ENCODE measurements at places on chromosomes 2 and 18.

GRCh38 chr2:19851116-19851695, 50.6 kb downstream of the TTC32 start:
- no peak for DNase-seq

DNA sequence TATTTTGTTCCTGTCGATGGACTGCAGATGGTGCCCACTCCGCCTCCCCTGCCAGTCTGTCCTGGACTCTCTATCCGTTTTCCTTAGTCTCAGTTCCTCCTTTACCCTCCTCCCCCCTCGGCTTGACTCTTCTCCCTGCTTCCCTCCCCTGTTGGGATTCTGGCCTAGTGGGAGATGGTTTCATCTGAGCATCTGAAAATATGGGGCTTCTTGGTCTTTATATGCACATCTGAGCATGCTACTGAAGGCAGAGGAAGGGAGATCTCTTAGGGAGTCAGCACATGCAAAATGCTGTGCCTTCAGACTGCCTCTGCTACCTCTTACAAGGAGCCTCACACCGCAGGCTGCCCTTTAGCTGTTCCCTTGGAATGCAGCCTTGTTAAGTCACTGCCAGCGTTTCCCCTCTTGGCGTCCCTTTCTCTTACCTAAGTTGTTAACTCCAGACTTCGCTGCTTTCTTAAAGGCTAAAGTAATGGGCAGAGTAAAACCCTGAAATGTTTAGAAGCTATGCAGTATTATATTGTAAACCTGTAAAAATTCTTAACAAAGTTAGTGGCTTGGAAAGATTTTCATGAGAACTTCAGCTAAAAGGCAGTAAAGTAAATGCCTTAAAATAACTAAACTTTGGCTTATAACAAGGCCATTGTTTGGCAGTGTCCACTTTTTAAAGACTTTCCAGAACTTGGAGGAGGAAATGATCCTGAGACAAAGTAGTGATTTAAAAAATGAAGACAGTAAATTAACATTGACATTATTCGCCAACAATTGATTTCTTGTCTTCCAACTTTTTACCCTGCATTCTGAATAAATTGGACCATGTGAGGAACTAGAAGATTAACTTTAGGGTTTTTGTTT, 49.8 kb downstream of the LDLRAD4 start:
- DNase-seq, result no peak

GRCh38 chr2:112600634-112601033, 16.2 kb downstream of the CHCHD5 start:
- DNase-seq, result no peak

DNA sequence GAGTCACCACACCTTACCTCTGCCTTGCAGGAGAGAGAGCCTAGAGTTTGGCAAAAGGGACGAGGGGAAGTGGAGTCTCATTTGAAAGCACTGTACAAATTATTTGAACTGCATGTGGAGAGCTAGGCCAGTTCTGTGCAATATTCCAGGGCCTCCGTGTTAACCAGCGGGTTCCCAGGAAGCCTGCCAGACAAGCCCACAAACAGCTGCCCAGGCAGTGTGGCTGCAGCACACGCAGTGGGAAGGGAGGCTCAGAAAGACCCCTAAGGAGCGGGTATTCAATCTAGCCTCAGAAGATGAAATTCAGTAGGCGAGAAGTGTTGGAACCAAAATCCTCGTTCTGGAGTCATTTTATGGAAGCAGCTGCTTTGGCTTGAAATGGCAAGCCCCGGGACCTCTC, 30.7 kb downstream of the CNGA3 start:
- DNase-seq, result no peak

GRCh38 chr2:5315512-5315911, 376.7 kb upstream of the SOX11 start:
- no peak for DNase-seq

- DNase-seq, result no peak
Observed at GRCh38 chr2:81290846-81291245, 986.3 kb upstream of the LRRTM1 start.

GRCh38 chr2:105239924-105240323, 1.6 kb upstream of the GPR45 start:
- DNase-seq, result no peak

GRCh38 chr2:139924070-139924469, 1143.9 kb upstream of the NXPH2 start:
- DNase-seq, result no peak

GRCh38 chr18:63422864-63423304, 608 bp upstream of the VPS4B start:
- no peak for DNase-seq

GRCh38 chr18:37299471-37300304, 265.9 kb downstream of the CELF4 start:
- peak; percentile 83 for DNase-seq

GRCh38 chr2:165876712-165877111, 76.9 kb downstream of the TTC21B start:
- no peak for DNase-seq

- peak; percentile 63 for DNase-seq
Observed at GRCh38 chr18:36572135-36572856, 256.5 kb downstream of the TPGS2 start.

GRCh38 chr2:226611196-226611943, 188.2 kb downstream of the IRS1 start:
- no peak for DNase-seq

DNA sequence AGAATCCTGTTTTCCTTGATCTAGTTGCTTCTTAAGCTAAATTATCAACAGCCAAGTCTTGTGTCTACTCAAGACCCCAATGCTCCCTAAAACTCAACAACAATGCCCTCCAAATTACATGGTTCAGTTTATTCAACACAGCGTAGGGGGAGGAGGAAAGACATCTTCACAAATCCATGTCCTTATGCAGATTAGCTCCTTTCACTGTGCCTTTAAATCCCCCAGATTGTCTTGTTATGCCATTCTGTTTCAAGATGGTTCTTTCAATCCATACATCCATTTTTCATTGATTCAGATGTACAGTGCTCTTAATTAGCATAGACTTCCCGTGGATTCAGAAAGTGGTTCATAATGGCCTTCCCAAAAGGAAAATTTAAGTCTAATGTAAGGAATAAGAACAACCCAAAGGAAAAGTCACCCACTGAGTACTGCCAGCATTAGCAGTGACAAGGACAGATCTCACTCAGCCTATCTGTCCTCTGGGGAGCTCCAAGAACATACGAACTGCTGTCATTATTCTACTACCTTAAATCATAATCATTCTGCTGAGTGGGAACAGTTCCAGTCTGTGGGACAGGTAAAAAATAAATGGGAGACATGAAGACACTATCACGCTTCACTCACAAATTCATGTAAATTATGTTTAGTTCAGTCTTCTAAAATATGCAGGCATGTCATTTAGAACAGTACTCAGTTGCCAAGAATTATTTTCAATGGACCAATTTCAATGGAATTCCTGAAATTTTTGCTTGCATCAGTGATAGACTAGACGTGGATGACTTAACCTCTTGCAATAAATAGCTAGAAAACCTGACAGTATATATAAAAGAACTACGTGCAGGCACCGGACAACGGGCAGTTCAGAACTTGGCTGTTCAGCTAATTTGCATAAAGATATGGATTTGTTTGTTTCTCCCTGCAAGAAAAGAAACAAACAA, 58.9 kb upstream of the RNU4ATAC start:
- DNase-seq, result no peak

Data from hematopoietic multipotent progenitor cell treated with erythropoietin and hydrocortisone succinate and interleukin-3 and kit ligand, for 4 days (in vitro differentiated cells).